Left renal pelvis (tissue), 4 donors: ENCODE measurements at places on chromosomes 16 and 17. TPM values are rescaled to one million over a fixed set of nuclear protein-coding genes. Genes with fewer than 3 reads are reported as not detected.
A peak's percentile ranks its signal among the peaks of the same experiment; 100 is the strongest.

The SMIM5 gene
- polyA plus RNA-seq, result 10.3 TPM

- no peak for DNase-seq
Observed at GRCh38 chr16:81623365-81624102, 155.6 kb upstream of the PLCG2 start.

The ODAD4 gene
- 2.0 TPM for polyA plus RNA-seq

- DNase-seq, result peak; percentile 66
Observed at GRCh38 chr16:2919511-2920255, 8.0 kb downstream of the FLYWCH1 start.

- no peak for DNase-seq
Observed at GRCh38 chr16:4765511-4766474, 1.2 kb downstream of the ZNF500 start.

DNA sequence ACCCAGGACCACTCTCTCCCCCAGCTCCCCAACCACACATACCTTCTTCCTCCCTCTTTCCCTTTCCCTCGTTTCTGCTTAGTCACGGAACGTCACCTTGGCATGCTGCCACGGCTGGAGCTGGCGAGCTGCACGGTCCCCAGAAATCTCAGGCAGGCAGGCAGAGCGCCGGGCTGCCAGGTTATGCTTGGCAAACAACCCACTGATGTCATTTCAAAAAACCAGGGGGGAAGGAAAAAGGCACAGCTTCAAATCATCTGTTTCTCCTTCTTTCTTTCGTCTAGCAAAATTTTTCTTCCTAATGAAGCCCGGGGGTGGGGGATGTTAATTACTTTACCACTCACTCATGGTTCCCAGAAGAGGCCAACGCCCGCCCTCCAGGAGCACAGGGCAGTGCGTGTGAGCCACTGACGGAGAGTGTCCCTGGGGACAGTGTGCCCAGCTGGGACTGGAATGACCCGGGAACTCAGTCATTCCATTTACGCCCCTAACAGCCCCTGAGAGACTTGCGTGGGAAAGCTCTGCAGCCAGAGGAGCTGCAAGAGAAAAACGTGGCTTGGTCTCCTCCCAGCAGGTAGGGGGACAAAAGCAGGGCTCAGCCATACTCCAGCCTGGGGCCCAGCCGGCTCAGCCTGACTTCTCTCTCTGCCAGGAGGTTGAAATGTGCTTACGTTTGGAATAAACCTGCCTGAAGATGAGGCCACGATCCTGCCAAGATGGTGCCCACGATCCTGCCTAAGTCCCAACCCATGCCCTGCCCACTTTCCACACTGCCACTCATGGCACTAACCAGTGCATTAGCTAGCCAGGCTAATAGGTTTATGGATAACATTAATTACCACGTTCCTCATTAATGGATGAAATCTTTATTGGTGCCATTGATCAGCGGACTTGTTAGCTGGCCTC lies 198.9 kb downstream of the ZFHX3 start:
- DNase-seq, result peak; percentile 66

- DNase-seq, result no peak
Observed at GRCh38 chr16:79542237-79542774, 58.2 kb downstream of the MAF start.

DNA sequence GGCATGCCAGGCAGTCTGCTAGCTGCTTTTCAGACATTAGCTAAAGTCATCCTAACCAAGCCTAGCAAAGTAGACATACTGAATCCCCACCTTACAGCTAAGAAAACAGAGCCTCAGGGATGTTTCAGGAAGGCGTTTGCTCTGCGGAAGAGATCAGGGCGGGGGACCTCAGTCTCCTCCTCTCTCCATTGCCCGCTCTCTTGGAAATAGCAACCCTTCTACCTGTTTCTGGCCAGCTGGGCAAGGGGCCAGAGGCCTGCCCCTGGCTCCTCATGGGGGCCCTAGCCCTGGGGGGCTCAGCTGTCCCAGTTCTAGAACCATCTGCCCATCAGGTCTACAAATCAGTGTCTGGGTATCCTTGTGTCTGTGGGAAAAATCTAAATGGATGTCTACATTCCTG lies 14.5 kb downstream of the PITPNM3 start:
- DNase-seq, result no peak

- DNase-seq, result no peak
Observed at GRCh38 chr16:62921904-62922303, 885.7 kb upstream of the CDH8 start.

- no peak for DNase-seq
Observed at GRCh38 chr17:31053071-31053470, 41.7 kb upstream of the NF1 start.

DNA sequence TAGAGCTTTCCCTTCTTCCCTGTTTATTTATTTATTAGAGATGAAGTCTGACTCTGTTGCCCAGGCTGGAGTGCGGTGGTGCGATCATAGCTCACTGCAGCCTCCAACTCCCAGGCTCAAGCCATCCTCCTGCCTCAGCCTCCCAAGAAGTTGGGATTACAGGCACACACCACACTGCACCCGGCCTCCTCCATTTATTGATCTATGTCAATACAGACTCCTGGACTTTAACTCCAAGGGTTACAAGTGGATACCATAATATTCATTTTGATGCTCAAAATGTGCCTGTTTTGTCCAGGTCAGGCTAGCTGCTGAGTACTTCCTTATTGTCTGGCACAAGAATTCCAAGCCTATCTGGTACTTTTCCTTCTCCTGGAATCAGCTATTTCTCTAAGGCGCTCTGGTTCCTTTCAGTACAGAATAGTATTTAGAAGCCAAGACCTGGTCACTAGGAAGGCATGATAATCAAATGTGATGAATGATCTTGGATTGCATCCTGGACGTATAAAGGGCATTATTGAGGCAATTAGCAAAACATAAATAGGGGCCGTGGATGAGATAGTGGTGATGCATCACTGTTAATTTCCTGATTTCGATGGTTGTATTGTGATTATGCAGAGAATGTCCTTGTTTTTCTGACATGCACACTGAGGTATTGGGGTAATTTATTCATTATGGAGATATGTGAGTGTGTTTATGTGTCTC lies 21.7 kb downstream of the IL4R start:
- DNase-seq, result no peak

- no peak for DNase-seq
Observed at GRCh38 chr16:25692351-25692741, 587 bp downstream of the HS3ST4 start.

DNA sequence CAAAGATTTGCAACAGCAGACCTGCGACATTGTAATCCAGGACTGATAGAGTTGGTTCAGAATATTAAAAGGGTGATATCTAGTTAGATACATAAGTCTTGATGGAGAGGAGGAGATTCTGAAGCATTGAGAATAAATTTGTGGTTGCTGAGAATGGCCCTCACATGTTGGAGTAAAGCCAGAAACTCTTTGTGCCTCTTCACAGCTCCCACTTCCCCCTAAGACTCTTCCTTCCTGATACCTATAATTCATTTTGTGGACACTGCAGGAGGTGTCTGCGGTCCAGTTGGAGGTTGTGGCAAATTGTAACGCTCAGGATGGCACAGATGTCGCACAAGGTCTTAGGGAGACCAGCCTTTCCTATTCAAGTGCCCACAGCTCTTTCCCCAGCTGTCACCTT lies 17.5 kb downstream of the WWOX start:
- no peak for DNase-seq

The SLC35G6 gene
- polyA plus RNA-seq, result not detected

The ASPHD1 gene
- 0.92 TPM for polyA plus RNA-seq

DNA sequence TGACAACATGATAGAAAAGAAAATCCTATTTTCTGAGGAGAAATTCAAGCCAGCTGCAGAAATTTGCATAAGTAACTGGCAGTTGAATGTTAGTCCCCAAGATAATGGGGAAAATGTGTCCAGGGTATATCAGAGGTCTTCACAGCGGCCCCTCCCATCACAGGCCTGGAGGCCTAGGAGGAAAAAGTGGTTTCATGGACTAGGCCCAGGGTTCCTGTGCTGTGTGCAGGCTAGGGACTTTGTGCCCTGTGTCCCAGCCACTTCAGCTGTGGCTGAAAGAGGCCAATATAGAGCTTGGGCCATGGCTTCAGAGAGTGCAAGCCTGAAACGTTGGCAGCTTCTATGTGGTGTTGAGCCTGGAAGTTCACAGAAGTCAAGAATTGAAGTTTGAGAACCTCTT lies 35.6 kb downstream of the TMEM100 start:
- DNase-seq, result no peak

The SLC52A1 gene
- 0.35 TPM for polyA plus RNA-seq

The ALOXE3 gene
- polyA plus RNA-seq, result 0.24 TPM

The LYRM9 gene
- 17.5 TPM for polyA plus RNA-seq

DNA sequence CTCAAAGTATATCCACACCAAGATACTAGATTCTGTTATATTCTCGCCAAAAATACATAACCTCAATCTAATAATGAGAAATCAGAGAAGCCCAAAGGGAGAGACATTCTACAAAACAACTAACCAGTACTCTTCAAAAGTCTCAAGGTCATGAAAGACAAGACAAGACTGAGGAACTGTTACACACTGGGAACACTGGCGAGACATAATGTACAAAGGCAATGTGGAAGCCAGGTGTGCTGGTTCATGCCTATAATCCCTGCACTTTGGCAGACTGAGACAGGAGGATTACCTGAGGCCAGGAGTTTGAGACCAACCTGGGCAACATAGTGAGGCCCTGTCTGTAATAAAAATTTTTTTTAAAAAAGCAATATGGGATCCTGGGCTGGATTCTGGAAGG lies 85.9 kb downstream of the SPAG9 start:
- no peak for DNase-seq

GRCh38 chr17:61389670-61390478 lies 9.8 kb upstream of the TBX2 start:
- DNase-seq, result no peak

DNA sequence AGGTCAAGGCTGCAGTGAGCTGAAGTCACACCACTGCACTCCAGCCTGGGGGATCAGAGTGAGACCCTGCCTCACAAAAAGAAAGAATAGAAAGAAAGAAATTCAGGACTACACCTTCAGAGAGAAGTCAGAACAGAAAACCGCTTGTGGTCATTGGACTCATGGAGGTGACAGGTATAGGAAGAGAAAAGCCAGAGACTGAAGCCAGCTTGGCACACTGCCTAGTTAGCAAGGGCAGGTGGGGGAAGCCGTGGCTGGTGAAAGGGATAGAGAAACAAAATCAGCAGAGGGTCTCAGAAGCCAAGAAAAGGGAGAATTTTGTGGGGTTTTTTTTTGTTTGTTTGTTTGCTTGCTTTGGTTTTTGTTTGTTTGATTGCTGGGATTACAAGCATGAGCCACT lies 32.9 kb upstream of the SKAP1 start:
- DNase-seq, result no peak

GRCh38 chr17:50911890-50912289 lies 45.7 kb upstream of the TOB1 start:
- no peak for DNase-seq
